ENCODE measurements at places on chromosomes 5 and 9.

- no peak for DNase-seq
Measured at GRCh38 chr5:19886123-19886917, 101.7 kb downstream of the CDH18 start.

GRCh38 chr9:127660886-127661741 is 45.7 kb upstream of the CFAP157 start:
- no peak for DNase-seq

DNA sequence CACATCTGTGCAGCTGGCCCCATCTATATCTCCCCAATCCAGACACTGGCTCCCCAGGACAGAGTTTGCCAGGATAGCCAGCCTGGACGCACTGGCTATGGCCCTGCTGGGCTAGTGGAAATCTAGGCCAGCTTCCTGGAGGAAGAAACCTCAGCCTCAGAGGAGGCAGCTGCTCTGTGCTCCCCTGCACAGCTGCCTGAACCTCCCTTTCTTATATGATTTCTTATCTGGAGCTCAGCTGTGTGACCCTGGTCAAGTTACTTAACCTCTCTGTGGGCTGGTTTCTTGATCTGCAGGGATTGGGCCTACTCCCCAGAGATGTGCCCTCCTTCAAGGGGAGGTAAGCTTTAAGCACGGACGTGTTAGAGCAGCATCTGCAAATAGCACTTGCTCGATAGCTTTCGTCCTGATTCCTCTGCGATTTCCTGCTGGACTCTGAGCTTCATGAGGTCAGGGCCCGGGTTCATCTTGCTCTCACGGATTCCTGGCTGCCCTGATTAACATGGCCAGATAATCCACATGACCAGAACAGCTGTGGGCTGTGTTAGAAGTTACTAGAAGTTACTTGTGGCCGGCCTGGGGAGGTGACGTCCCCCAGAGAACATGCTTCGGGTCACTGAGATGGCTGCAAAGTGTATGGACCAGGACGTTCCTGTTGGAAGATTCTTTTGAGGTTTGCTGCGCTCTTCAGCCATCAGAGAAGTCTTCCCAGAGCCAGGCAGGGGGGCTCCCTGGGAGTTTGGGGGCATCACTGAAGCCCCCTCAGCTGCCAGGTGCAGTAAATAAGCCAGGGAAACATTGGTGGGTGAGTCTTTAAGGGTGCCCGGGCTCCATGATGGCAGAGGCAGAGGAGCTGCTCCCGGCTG is 14.5 kb downstream of the C9orf50 start:
- DNase-seq: no peak

DNA sequence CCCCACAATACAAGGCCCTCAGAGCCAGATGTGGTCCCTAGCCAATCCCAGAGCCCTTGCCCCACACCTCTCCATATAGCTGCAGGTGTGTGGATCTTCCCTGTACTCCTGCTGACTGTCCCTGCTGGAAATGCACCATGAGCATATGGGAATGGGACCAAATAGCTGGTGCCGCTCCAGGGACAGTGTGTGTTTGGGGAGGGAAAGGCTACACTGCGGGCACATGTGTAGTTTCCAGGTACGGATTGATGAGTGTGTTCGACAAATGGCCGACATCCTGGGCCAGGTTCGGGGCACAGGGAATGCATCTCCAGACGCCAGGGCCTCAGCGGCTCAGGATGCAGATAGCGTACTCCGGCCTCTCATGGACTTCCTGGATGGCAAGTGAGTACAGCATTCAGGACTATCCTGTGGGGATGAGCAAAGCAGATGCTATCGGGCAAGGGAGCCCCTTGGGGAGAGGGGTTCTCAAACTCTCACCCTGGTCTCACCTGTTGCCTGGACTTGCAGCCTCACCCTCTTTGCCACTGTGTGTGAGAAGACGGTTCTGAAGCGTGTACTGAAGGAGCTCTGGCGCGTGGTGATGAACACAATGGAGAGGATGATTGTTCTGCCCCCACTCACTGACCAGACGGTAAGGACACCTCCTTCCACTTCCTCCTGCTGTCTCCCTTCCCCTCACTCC is 91.1 kb upstream of the RUSC2 start:
- no peak for DNase-seq

- no peak for DNase-seq
Measured at GRCh38 chr5:142065273-142065672, 43.3 kb upstream of the NDFIP1 start.

GRCh38 chr9:31542384-31543055 is 841.9 kb upstream of the ACO1 start:
- DNase-seq: no peak

- no peak for DNase-seq
Measured at GRCh38 chr5:155750571-155750970, 576.4 kb upstream of the SGCD start.

DNA sequence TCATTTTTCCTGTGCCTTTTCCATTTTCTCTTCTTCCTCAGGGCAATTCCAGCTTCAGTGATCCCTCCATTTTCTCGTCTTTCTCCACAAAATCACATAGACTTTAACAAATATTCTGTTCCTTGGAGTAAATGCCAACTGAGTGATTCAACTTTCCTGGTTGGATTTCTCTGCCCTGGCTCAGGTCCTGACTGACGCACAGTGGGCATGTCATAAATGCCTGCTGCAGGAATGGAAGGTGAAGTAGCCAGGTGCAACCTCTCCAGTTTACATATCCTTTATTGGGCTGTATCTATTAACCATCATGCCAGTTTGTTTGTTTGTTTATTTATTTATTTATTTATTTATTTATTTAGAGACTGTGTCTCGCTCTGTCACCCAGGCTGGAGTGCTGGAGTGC is 95.1 kb downstream of the MEF2C start:
- no peak for DNase-seq

DNA sequence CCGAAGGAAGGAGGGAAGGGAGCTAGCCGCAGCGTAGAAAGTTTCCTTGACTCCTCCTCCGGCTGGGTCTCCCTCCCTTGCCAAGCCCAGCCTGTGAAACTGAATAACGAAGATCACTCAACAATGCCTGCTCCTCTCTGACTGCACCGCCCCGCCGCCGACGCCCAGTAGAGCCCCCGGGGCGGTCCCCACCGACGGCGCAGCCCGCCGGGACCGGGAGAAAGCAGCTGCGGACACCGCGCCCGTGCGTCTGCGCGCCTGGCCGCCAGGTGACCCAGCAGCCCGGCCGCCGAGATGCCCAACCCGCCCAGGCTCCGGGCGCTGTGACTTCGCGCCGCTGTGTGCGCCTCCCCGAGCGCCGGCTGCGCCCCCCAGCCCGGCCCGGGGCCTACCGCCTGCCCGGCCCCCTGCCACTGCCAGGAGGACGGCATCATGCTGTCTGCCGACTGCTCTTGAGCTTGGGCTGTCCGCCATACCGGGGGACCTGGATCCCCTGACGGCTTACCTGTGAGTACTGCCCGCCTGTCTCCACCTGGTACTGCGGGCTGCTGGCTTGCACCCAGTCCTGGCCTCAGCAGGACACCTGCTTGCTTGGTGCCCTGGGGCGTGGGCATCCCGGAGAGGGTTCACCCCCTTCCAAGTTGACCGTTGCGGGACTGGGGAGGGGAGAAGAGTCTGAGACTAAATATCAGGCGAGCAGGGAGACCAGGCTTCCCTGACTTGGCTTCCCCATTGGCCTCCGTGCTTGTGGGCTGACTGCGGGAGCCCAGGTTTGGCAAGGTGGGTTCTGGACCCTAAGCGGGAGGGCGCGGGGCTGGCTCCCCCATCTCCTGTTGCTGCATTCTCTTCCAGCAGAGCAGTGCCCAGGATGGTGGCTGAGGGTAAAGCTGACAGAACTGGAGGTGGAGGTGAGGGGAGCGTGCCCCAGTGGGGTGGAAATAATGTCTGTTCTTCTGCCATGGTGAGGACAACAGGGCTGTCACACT is 26.2 kb upstream of the SPTLC1 start:
- no peak for DNase-seq

DNA sequence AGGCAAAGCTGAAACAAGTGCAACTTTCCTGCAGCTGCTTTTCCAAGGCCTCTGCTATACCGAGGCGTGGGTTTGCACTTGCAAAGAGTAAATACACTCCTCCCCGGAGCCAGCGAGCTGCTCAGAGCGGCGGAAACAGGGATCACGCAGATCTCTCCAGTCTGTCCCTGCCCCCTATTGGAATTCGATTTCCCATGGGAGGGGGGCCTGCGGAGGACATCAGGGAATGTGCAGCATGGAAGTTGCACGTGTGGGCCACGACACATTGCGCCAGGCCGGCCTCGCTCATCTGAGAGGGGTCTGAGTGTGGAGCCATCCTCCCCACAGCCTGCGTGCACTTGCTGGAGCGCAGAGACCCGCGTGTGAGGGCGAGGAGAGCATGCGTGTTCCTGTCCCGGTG is 104.3 kb upstream of the PHYKPL start:
- no peak for DNase-seq

DNA sequence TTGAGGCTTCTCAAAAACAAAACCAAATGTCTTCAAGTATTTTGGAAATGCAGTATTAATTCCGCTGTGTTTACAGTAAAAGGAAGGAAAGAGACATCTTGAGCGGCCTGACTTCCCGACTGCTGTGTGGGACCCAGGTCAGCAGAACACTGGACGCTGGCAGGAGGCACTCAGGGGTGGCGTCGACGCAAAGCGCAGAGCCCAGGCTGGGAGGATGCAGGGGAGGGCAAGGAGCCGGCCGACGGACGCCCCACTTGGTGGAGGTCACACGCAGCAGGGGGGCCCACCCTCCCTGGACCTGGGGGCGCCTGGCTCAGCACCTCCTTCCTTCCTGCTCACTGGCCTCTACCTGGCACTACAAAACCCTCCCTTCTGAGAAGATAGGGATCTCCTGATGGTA is 19.7 kb downstream of the SLC12A7 start:
- no peak for DNase-seq

- no peak for DNase-seq
Measured at GRCh38 chr5:37900692-37901091, 60.9 kb upstream of the GDNF start.

- no peak for DNase-seq
Measured at GRCh38 chr5:1444361-1445189, 665 bp downstream of the SLC6A3 start.

GRCh38 chr5:53035868-53036381 is 46.8 kb downstream of the ITGA2 start:
- no peak for DNase-seq

DNA sequence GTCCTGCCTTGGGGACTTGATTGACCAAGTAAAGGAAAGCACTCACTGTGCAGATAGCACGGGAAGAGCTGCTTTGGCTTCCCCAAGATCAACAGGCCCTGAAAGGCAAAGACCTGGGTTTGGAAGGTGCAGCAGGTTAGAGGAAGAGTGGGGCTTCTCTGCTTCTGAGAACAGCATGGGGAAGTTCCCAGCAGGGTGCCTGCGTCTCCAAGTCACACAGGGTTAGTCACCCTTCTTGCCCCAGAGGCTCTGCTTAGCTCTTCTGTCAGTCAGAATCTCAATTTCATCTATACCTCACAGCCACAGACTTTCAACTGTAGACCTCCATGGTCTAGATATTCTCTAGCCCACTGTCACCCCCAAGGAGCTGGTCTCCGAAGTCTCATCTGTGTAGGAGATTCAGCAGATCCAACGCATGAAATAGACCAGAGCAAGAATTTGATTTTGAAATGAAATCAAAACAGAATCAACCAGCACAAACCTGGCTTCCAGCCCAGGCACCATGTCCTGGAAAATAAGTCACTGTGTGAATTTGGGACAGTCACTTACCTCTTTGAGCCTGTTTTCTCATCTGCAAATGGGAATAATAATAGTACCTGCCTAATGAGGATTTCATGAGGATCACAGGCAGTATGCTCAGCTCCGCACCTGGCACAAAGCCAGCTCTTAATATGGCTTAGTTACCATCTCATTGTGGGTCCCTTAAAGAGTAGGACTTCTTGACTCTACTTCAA is 64.0 kb downstream of the SFXN1 start:
- no peak for DNase-seq

DNA sequence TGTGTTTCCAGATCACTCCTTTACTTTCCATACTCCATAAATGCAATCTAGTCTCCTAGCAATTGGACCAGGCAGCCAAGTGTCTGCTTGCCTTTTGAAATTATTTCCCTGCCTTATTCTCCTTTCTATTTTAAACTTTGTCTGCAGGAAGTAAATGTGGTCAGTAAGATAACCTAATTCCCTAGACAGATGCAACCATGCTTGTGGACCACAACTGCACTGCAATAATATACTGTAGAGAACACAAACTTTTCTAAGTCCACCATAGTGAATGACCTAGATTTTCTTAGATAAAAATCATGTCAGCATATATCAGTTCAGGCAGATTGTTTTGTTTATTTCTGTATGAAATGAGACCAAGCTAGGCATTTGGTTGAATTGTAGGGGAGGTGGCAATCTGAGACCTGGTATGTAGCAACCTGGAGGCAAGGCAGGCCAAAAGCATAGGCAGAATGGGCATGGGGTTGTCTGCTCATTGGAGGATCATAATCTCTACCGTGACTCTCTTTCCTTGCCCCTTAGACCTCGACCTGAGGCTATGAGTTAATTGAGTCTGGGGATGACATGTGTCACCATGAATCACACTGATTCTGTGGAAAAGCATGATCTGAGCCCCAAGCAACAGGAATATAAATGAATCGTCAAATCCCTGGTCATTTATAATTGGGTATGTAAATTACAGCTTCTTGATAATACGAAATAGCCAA is 20.7 kb downstream of the ACTL7B start:
- no peak for DNase-seq

DNA sequence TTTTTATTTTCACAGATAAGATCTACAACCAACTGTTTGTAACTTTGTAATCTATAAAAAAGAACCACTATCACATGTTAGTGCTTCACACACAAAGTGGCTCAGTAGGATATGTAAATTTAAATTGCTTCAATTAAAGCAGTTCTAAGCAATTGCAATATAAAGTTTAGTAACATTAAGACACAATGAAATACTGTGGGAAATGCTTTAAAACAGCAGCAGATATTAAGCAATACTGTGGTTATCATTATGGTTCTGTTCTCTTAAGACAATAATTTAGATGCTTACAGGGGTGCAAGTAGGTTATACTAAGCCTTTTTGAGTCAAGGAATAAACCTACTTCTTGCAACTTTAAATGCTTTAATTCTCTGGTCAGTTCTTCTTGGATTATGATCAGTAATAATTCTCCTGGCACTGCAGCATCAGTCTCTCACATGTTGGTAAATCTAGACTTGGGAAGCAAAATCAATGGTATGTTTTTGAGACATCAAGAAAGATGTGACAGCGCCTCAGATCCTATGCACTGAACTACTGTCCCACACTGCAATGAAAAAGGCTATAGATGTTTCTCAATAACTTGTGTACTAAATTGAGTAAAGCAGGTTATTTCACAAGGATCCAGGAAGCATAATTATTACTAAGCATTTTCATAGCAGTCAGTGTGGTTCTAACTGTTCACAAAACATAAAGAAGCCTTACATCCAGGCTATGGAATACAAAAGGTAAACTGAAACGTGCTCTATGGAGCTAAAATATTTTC is 338.7 kb upstream of the PDE4D start:
- no peak for DNase-seq

Measured in activated CD8-positive, alpha-beta memory T cell treated with anti-CD3 and anti-CD28 coated beads for 48 hours (primary cell).